Right hindlimb (tissue), 1 donor: ENCODE measurements at places on chromosomes 3 and 15.

GRCh38 chr15:48191574-48192225 is at the start of gene CTXN2:
CTXN2 (plus strand) TSS chr15:48191665; CDS start chr15:48201301, 9,636 bp downstream.
- no peak for DNase-seq

GRCh38 chr3:48473617-48473952 is 27.0 kb downstream of the ATRIP start:
- DNase-seq, result no peak

DNA sequence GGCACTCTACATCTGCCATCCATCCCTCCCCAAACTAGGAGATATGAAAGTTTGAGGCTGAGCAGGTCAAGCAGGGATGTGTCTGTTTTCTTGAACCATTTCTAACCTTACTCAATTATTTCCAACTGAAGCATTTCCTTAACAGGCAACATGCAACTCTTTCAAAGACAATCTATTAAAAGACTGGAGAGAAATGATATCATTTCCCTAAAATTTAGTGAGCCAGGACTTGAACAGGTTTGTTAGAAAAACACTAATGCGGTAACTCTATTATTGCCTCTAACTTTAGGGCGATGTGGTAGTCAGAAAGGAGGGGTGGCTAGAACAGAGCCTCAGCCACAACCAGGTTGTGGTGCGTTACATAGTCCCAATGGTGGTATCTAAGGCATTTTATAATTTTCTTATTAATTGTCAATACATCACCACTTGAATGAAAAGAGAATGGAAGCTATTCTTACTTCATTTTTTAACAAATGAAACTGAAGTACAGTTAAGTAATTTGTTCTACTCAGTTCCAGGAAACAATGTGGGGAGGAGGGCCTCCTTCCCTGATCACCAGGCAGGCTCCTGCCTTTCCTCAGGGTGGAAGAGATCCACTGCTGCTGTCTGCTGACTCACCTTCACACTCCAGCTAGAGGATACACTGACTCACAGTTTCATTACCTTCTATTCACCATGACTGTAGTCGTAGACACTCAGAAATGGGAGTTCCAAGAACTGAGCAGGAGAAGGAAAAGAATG is 22.8 kb downstream of the MYO1E start:
- DNase-seq, result no peak

- no peak for DNase-seq
Observed at GRCh38 chr3:106018929-106019550, 150.2 kb upstream of the CBLB start.
